ENCODE measurements at places on chromosomes 2 and 18.

GRCh38 chr2:45283764-45284620, 274.7 kb upstream of the SIX2 start:
- no peak for DNase-seq

DNA sequence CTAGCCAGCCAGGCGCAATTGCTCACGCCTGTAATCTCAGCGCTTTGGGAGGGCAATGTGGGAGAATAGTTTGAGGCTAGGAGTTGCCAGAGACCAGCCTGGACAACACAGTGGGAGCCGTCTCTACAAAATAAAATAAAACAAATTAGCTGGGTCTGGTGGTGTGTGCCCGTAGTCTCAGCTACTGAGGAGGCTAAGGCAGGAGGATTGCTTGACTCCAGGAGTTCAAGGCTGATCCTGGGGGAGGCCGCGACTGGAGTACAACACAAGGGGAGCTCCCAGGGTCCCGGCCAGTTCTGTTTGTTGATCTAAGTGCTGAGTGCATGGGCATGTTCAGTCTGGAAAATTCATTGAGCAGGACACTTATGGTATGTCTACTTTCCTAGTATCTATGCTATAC, 2.6 kb downstream of the ST3GAL5 start:
- DNase-seq, result no peak

- DNase-seq, result no peak
These were observed 17.3 kb upstream of the ARHGAP25 start for GRCh38 chr2:68717305-68717661.

DNA sequence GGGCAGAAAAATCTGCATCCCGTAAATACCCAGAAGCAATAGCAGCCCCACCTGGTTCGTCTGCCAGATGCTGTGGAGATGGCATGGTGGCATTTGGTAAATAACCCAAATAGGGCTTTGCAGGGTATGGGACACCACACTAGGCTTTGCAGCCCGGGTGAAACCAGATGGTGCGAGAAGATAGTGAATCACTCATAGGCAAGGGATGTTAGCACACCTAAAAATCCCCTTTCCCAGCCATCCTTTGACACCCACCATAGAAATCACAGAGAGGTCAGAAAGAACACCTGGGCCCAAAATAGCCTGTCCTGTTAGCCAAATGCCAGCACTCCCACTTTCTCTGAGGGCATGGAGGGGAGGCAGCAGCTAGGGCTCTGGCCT, 47.6 kb downstream of the BCL11A start:
- no peak for DNase-seq

Measured in glutamatergic neuron (in vitro differentiated cells).